Glomerular endothelial cell (primary cell): ENCODE measurements at places on chromosomes 7 and 10. TPM values are rescaled to one million over a fixed set of nuclear protein-coding genes. Genes with fewer than 3 reads are reported as not detected.

CYP3A5 gene
- total RNA-seq: 0.10 TPM in 1 of 2 replicates, not detected in the other

GLI3 gene
- 7.0 and 10.9 TPM in 2 replicates for total RNA-seq

TSPAN14 gene
- total RNA-seq: 202 and 235 TPM in 2 replicates

TAS2R4 gene
- 0.29 and 0.58 TPM in 2 replicates for total RNA-seq

RINT1 gene
- 16.6 and 16.8 TPM in 2 replicates for total RNA-seq

UTF1 gene
- not detected in 2 replicates for total RNA-seq

GRB10 gene
- total RNA-seq: 78.4 and 131 TPM in 2 replicates

KIAA1549 gene
- total RNA-seq: 7.8 and 8.7 TPM in 2 replicates

CALCR gene
- not detected in 2 replicates for total RNA-seq

OR2A12 gene
- total RNA-seq: not detected in 2 replicates

DNA sequence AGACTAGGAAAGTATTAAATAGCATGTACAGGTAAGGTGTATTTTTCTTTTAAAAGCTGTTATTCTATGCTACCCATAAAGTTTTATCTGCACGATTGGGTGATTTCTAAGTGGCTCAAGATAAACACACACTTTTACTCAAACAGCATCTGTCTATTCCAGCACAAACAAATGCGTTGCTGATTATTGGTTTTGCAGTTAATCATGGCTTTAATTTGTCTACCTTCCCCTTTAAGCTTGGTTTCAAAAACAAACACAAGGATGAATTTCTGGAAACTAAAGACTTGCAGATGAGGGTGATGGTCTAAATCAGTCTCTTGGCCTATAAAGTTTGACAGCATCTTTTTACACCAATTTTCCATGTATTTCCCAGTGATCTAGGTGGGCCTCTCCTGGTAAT, 94.2 kb downstream of the NRP1 start:
- DNase-seq: no peak

DNA sequence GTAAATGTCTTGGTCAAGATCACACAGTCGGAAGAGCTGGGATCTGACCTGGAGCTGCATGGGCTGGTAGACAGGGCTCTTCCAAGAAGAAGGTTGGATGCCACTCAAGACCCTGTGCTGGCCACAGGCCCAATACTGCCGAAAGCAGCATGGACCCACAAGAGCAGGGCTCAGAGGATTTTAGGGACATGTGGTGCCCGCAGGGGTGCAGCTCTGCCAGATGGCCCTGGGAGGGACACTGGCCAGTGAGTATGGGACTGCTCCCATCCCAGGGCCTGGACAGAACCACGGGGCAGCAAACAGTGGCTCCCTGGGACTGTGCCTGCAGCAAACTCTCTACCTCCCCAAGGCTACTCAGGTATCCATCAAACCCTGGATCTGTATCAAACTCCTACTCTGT, 12.4 kb downstream of the MAT1A start:
- DNase-seq: no peak

- DNase-seq: no peak
These were observed 28.9 kb upstream of the INHBA start for GRCh38 chr7:41731493-41732435.

DNA sequence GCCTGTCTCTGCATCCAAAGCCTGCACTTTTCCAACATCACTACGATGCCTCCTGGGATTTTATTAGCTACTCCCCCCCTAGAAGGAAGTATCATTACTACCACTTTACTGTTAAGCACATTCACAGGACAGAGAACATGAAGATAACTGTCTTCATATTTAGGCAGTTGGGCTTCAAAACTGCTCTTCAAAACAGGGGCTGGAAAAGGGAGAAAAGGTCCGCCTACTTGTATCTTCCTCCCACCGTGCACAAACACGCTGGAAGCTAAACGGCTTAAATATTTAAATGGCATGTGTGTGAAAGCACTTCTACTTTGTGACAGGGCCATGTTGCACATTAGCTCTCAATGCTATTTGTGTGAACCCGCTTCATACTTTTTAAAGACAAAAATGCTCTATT, 999 bp downstream of the ITIH5 start:
- DNase-seq: no peak

DNA sequence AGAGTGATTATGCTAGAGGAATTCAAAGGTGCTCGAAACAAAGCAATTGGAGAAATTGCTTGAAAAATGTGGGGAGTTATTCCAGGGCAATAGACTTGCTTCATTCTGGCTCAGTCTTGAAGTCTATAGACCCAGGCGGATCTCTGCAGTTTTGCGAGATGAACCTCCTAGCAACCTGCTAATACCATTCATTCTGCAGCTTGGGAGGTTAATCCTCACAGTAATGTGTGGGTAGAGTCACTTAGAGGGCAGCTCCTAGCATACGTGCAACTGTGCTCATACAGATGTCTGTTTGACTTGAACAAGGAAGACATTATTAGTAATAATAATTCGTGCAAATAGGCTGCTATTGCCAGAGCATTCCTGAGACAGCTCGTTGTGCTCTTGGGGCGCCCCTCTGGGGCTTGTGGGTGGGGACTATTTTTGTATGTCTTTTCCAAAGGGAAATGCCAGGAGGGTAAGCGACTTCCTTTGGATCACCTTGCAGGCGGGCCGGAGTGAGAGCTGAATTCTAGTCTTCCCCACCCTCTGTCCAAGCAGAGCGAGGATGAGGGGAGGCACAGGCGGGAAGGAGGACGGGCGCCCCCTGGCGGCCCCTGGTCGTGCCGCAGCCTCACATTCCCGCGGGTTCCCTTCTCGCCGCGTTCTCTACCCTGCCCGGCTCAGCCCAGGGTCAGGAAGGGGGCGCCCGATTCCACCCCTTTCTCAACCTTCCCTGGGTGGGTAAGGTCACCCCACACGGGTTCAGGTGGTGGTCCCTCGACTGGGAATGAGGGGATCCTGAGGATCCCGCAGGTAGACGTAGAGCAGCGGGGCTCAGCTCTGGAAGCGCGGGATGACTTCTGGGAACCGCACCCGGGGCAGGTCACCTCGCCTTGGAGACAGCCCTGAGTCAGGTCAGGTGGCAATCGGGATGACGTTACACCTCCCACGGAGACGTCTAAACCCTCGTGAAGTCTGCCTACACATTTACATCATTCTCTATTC, 241.5 kb downstream of the PHTF2 start:
- DNase-seq: no peak

DNA sequence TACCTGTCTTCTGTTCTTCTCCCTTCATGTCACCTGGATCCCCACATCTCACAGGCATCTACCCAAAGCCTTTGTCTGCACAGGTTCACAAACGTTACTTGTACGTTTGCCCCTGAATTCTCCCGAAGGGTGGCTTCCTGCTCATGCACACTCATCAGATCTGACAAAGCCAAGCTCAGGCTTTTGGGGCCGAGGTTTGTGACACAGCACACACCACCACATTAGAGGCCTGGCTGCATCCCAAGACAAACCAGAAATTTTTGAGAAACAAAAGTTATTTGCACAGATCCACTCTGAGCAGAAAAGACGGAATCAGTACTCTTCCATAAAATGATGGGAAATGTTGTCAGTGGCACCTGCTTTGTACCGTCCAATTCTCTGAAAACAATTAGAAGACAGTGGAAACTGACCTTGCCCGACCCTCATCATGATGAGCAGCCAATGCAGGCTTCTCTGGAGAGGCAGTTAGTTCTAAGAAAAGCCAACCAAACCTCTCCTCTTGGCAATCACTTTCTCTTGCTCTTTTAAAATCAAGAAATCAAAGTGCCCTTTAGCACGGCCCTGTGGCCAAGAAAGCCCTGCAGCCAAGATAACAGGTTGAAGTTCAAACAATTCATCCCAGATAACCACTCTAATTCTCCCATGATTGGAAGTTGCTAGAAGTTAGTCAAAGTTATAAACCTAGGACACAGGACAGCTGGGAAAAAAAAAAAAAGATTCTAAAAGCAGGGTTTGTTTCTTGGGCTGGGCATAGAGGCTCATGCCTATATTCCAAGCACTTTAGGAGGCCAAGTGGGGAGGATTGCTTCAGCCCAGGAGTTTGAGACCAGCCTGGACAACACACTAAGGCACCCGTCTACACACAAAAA, 13.6 kb upstream of the SVIL start:
- DNase-seq: no peak

DNA sequence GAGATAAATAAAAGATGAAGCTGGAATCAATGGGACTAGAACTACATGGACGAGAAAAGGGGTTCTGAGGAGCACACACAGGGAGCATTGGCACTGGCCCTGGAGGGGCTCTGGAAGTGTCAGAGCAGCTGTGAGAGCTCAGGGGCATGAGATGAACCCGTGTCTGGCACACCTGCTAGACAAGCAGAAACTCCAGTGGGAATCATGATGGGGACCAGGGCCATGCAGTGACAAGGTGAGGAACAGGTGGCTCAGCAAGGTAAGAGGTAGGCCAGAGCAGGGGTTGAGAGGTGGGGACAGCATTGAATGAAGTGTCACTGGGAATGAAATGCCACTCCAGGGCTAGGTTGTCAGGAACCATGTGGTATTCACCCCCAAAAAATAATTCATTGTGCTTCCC, 588.5 kb downstream of the GRID1 start:
- no peak for DNase-seq

DNA sequence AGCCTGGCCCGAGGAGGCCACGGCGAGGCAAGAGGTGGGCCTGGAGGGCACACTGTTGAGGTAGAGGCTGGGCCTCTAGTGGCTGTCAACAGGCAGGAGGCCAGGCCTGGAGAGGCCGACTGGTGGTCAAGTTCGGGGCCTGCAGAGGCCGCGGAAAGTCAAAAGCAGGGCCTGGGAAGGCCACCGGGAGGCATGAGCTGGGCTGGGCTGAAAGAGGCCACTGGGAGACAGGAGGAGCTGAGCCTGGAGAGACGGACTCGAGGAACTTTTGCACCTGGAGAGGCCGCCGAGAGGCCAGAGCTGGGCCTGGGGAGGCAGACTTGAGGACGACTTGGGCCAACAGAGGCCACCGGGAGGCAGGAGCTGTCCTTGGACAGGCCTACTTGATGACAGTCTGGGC, 321.2 kb downstream of the ZNF479 start:
- no peak for DNase-seq

DNA sequence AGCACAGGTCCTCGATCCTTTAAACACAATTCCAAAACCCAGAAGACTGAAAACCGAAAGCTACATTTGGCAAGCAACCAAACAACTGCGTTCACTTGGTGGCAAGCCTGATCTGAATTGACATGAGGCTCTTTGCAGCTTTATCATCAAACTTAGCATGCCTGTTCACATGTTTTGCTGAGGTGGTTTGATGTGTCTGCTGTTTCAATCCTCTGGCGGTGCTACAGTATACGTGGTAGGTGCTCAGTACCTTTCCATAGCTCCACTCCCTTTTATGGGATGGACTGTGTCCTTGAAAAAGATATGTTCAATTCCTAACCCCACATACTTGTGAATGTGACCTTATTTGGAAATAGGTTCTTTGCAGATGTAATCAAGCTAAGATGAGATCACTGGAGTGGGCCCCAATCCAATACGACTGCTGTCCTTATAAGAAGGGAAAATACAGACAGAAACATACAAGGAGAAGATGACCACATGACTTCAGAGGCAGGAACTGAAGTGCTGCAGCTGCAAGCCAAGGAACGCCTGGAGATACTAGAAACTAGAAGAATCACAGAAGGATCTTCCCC, 33.4 kb downstream of the CCDC6 start:
- DNase-seq: peak; percentile 5

GRCh38 chr7:46852795-46853194, 729.1 kb downstream of the TNS3 start:
- no peak for DNase-seq

- DNase-seq: peak; percentile 57
These were observed 62.8 kb upstream of the C7orf33 start for GRCh38 chr7:148527717-148528168.

DNA sequence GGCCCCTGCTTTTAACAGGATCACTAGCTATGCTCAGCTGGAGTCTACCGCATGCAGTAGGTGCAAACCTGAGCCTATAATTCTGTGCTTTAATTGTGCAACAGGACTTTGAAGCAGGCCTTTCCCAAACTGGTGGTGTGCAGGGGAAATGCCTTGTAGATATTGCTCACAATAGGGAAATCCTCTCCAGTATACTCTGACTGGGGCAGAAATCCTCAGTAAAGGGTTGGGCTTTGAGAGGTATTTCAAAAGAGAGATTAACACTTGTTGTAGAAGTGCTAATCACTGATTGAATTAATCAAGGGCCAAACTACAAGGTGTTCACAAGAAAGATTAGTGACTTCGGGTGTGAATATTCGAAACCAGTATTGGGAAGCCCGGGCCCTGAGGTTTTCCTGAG, 58.5 kb upstream of the EXOC6 start:
- DNase-seq: no peak

- DNase-seq: no peak
These were observed 216.3 kb upstream of the RHOBTB1 start for GRCh38 chr10:61160253-61160652.

DNA sequence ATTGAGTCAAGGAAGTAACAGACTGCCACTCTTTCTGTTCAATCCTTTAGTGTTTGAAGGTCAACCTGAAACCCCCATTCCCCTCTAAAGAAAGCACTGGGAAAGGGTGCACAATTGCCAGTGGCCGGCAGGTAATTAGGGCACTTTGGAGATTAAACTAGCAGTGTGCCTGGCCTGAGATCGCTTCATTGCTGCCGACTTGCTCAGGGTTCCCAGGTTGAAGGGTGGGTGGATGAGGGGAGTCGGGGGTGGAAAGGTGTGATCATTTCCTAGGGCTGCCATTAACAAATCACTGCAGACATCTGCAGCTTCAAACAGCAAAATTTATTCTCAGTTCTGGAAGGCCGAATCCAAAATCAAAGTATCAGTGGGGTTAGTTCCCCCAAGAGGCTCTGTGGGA, 16.3 kb upstream of the BTBD16 start:
- no peak for DNase-seq

GRCh38 chr10:133557381-133557780, 8.0 kb downstream of the SYCE1 start:
- DNase-seq: no peak

DNA sequence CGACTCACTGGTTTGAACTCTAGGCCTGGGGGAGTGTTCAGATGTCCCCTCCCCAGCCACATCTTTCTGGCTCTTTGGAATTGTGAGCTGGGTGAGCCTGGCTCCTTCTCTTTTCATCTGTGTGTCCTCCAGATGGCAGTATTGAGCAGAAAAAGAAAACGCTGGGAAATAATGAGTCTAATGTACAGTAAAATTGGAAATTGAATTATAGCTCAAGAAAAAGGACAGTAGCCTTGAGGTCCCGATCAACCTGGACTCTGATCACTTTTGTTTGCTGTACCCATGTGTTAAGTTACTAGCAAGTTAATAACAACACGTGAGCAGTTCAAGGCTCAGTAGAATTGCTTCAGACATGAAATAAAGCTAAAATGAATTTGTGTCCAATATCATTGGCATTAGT, 77.9 kb downstream of the SNX10 start:
- DNase-seq: no peak

GRCh38 chr10:48446785-48447184, 140.3 kb downstream of the MAPK8 start:
- no peak for DNase-seq

GRCh38 chr10:46285966-46286620, 704 bp upstream of the ANTXRL start:
- DNase-seq: no peak

DNA sequence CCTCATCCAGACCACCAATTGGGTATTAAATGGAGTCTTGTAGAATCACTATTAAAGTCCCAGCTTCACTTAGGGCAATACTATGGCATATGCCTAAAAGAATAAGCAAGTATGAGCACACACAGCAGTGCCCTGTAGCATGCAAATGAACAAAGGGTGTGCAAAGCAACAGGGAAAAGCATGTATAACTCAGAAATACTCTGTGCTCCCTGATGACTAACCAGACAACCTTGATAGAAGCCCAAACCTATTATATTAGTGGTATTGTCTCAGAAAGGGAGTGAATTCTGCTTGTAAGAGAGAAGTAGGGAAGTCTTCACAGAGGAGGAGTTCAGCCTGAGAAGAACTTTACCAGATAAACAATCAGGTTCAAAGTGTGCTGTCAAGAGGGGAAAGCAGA, 131.2 kb downstream of the DGKI start:
- DNase-seq: no peak
